ENCODE measurements at places on chromosomes 6 and 20.

GRCh38 chr20:906703-907270, 9.3 kb downstream of the ANGPT4 start:
- no peak for DNase-seq

- peak; percentile 6 for DNase-seq
These were observed 16.3 kb downstream of the LRRC1 start for GRCh38 chr6:53811082-53811481.

DNA sequence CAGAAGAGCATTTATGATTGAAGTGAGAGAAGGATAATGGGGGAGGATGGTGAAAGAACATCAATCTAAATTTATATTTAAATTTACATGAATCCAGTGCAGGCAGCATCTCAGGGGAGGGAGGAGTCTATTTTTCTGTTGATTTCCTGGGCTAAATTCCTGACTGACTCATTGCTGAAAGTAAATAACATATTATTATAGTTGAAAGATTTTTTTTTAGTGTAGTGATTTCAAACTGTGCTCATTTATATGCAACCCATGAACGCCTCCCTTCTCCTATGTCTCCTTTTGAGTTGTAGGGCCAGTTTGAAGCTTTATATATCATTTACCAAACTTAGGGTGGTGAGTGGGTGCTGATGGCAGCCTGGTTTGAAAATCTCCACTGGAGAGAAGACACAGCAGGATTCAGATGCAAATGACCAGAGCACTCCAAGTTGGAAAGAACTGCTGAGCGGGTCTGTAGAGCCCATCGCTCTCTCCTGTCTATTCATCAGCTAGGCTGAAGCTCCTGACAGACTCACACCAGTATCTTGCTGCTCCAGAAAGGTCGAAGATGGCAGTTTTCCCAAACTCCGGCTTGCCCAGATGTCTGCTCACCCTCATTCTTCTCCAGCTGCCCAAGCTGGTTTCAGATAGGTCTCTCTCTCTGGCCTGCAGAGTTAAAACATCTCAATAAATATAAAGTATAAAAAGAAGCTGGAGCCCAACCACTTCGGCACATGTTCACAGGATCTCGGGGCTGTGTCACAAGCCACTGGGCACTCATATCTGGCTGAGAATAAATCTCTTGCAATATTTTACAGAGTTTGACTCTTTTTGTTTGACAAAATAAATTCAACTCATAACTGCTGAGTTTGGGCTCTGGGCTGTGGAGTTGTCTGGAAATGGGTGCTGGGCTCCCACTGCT, 18.3 kb downstream of the BTN2A1 start:
- DNase-seq, result no peak

- DNase-seq, result no peak
These were observed 1.3 kb downstream of the BPIFB1 start for GRCh38 chr20:33284284-33284683.

DNA sequence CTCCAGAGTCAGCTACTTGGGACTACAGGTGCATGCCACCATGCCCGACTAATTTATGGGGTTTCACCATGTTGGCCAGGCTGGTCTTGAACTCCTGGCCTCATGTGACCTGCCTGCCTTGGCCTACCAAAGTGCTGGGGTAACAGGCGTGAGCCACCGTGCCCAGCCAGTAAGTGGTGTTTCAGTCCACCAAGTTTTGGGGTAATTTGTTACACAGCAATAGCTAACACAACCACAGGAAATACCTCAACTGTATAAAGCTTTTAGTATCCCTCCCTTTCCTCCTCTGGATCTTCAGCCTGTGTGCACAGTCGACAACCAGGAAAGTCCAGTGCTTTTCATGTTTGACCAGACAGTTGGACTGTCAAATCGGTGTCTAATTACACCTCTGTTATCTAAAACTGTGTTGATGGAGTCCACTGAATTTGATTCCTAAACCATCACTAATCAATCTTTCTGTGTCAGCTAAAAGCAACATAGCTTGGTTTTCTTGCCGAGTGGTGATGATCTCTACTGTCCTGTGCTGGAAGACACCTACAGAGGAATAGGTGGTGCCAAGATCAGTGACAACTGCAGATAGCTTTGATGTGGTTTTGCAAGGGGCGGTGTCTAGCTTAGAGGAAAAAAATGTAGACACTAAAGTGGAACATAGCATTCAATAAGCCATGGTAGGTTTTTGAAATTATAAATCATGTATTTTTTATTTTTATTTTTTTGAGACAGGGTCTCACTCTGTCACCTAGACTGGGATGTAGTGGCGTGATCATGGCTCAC, 22.2 kb upstream of the ZBTB2 start:
- peak; percentile 14 for DNase-seq

DNA sequence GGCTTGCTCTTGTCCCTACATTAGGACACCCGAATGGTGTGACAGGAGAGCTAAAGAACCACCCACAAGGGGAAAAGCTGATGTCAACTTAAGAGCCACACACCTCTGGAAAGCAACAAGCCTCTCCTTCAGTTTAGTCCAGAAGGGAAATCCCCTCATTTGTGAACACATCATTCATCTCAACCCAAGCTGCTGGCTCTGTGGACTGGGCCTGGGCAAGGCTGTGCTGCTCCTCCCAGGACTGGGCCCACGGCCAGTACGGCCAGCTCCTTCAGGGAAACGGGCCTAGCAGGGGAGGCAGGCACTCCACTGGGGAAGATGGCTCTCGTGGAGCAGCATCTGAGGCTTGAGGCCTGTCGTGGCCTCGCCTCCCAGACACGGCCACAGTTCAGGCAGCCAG, 12.8 kb upstream of the SLC4A11 start:
- peak; percentile 16 for DNase-seq

DNA sequence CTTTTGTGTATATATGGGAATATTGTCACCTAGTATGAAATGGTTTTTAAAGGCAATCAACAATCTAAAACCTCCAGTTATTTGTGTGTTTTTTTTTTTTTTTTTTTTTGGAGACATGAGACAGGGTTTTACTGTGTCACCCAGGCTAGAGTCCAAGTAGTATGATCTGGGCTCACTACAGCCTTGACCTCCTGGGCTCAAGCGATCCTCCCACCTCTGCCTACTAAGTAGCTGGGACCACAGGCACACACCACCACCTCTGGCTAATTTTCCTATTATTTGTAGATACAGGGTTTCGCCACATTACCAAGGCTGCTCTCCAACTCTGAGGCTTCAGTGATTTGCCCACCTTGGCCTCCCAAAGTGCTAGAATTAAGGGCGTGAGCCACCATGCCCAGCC, 349.9 kb downstream of the UTRN start:
- DNase-seq, result no peak

DNA sequence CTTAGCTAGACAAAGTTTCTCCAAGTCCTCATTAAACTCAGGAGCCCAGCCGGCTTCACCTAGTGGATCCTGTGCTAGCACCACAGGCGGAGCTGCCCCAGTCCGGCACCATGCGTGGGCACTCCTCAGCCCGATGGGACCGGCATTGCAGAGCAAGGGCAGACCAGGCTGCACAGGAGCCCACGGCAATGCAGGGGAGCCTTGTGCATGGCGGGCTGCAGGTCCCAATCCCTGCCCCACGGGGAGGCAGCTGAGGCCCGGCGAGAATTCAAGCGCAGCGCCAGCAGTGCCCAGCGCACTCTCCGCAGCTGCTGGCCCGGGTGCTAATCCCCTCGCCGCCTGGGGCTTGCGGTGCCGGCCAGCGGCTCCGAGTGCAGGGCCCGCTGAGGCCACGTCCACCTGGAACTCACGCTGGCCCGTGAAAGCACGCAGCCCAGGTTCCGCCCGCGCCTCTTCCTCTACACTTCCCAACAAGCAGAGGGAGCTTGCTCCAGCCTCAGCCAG, 292.3 kb upstream of the EYS start:
- no peak for DNase-seq

- DNase-seq, result no peak
These were observed 12.8 kb downstream of the ADNP start for GRCh38 chr20:50918403-50918802.

GRCh38 chr6:91242614-91242949, 655.7 kb upstream of the MAP3K7 start:
- DNase-seq, result no peak

DNA sequence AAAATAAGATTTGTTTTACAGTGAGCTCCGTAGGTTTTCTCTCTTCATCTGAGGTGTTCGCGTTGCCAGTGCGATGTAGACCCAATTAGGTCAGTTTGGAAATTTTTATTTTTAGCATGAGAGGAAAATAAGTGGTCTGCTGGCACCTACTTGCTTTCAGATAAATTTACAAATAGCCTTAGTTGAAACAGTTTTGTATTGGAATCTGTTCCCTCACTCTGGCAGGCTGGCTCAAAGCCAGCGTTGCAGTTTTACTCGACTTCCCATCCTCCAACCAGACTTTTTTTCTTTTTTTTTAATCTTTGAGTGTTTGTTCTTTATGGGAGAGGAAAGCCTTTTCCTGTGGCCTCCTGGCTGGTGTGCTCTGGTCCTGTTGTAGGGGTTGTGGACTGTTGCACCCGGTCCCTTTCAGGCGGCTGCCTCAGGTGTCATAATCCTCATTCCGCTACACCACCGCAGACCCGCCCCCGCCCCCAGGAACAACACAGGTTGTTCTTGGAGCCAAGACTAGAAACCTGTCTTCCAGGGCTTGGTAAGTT, 46.7 kb downstream of the TIAM2 start:
- no peak for DNase-seq

GRCh38 chr20:8647961-8648441, 420.9 kb upstream of the PLCB4 start:
- DNase-seq, result no peak

DNA sequence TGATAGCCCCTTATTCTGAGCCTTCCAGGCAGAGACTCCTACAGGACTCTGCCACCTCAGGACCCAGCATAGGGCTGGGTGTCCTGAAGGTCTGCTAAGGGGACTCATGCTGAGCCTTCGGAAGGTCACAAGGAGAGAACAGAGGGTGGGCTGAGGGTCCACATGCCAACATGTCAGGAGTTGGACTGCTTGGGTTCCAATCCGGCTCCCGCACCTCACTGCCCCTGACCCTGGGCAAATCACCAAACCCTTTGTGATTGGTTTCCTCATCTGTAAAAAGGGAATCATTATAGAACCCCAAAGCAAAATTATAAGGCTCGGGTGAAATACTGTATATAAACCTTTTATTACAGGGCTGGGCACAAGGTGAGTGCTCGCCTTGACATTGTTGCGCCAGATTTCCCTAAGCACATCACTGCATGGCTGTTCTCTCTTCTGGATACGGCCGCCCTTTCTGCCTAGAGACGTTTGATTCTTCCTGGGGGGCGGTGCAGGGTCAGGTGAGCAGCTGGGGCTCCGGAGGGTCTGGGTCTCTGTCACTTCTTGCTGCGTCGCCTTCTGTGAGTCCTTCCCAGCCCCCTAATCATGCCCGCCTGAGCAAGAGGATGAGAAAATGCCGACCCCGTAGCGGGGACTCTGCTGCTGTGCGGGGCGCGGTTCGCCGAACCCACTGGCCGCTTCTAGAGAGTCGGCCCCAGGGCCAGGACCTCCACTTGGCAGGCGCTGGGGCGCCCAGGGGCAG, 90.5 kb upstream of the EPB41L1 start:
- DNase-seq, result no peak

GRCh38 chr6:163008186-163008585, 280.4 kb downstream of the PACRG start:
- no peak for DNase-seq

- DNase-seq, result no peak
These were observed 212.9 kb downstream of the TFAP2C start for GRCh38 chr20:56842056-56842455.

GRCh38 chr20:13283869-13284829, 63.1 kb downstream of the ISM1 start:
- no peak for DNase-seq

GRCh38 chr20:39036851-39037250, 74.7 kb downstream of the DHX35 start:
- DNase-seq, result no peak

DNA sequence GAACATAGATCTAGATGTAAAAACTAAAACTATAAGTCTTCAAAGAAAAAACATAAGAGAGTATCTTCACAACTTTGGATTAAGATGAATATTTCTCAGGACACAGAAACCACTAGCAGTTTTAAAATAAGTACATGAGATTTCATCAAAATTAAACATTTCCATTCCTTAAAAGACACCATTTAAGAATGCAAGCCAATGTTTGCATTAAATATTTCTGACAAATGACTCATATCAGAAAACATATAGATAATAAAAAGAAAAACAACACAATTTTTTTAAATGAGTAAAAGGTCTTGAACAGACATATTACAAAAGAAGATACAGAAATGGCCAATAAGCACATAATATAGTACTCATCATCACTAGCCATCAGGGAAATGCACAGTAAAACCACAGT, 59.7 kb downstream of the COL21A1 start:
- DNase-seq, result no peak

DNA sequence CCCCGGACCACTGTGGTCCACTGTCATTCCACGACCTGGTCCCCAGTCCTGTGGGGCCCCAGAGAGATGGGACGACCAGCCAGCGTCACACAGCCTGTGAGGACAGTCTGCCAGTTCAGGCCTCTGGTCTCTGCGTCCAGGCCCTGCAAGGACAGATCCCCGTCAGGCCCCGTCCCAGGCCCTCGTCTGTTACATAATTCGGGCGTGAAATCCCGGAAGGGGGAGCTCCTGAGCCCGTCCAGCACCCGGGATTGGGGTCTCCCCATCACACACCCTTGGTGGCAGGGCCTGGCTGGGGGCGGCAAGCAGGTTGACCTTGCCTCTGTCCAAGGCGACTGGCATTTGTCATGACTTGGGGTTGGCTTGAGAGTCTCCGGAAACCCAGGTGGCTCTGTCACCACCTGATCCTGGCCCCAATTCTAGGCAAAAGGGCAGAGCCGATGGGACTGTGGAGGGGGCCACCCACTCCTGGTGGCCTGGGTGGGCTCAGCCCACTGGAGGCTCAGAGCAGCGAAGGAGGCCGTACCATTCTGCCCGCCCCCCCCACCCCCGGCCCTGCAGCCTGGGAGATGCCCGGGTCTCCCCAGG, 73.8 kb upstream of the GATA5 start:
- DNase-seq, result no peak

GRCh38 chr20:35355372-35355771, 56.4 kb downstream of the UQCC1 start:
- DNase-seq, result no peak

DNA sequence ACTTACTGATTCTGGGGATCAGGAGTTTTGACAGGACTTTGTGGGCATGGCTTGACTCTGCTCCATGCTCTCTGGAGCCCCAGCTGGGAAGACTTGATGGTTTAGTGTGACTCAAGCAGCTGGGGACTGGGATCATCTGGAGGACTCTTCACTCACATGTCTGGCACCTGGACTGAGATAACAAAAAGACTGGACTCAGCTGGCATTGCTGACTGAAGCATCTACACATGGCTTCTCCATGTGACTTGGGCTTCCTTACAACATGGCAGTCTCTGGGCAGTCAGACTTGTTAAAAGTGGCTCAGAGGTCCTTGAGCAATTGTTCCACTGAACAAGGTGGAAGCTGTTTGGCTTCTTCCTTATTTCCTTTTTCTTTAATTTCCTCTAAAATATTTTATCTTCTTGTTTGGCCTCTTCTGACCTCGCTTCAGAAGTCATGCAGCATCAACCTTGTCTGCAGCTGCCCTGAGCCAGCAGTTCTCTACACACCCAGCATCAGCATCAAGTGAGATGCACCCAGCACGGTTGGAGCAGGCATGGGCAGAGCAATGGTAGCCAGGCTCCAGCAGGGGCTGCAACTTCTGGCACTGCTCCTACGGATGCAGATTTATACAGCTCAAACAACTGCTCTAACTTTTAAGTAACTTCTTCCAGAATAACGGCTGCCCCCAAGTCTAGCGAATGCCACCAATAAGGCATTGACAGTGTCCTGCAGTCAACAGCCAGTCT, 5.6 kb upstream of the HM13 start:
- no peak for DNase-seq

GRCh38 chr6:127198549-127198948, 68.1 kb upstream of the RNF146 start:
- no peak for DNase-seq

Data from activated CD4-positive, alpha-beta T cell treated with anti-CD3 and anti-CD28 coated beads, Interleukin-2, amount 50 U/mL, for 16 hours (primary cell).